OCI-M1 (cell line): ENCODE measurements at places on chromosomes 1 and 21.

GRCh38 chr21:46618738-46619379, 14.0 kb upstream of the S100B start:
- DNase-seq = no peak

- no peak for DNase-seq
Measured at GRCh38 chr1:162285149-162285561, 91.5 kb downstream of the SPATA46 start.

DNA sequence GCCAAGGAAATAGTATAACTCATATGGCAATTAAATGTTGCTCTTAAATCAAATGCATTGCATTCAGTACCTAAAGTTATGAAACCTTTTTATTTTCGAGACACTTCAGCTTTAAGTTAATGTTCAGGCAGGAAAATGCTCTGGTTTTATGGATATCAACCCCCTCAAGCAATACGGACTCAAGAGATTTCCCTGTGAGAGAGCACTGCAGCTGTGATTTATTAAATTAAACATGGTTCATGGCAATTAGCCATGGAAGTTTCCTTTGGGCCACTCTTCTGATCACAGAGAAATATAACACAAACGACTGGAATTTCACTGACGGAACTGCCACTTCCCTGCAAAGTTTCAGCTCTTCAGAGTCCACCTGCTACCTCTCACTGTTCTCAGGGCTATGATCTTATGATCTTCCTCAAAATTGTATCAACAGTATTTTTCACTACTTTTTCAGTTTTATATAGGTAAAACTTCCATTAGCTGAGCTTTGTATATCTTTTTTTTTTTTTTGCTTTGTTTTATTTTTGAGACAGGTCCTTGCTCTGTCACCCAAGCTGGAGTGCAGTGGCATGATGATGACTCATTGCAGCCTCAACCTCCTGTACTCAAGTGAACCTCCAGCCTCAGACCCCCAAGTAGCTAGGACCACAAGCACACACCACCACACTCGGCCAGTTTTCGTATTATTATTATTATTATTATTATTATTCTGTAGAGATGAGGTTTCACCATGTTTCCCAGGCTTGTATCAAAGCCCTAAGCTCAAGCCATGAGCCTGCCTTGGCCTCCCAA, 923.1 kb upstream of the TMPRSS15 start:
- DNase-seq = no peak

DNA sequence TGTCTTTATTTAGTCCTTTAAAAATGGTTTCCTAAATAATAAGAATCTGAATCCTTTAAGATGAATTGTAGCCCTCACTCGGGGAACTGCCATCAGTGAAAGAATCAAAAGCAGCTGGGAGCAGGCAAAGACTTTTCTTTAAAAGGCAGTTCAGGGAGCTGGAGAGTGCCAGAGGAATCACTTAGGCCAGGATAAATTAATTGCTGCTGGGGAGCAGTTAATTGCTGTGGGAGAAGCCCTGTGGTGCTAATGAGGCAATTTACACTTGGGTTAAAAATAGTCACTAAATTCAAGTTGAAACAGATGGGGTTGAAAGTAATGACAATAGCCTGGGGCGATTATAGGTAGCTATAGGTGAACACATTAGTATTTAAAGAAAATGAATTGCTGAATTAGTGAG, 38.7 kb upstream of the COL24A1 start:
- no peak for DNase-seq

- peak; percentile 83 for DNase-seq
Measured at GRCh38 chr1:175146529-175147213, 45.9 kb downstream of the KIAA0040 start.

- DNase-seq = no peak
Measured at GRCh38 chr1:89305493-89305892, 32.8 kb upstream of the GBP5 start.

- DNase-seq = no peak
Measured at GRCh38 chr1:210822932-210823331, 311.0 kb downstream of the KCNH1 start.

DNA sequence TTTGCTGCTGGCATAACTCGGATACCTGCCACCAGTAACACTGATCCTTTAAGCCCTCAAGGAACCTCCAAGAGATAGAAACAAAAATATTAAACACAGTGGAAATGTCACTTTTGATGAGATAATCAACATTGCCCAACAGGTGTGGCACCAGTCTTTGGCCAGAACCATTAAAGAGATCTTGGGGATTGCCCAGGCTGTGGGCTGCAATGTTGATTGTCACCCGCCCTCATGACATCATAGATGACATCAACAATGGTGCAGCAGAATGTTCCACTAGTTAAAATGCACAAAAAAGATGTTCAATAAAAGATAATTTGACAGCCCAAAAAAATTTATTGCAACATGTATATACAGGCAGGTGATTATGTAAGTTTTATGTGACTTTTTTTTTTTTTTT, 20.2 kb upstream of the ZMYM1 start:
- no peak for DNase-seq

DNA sequence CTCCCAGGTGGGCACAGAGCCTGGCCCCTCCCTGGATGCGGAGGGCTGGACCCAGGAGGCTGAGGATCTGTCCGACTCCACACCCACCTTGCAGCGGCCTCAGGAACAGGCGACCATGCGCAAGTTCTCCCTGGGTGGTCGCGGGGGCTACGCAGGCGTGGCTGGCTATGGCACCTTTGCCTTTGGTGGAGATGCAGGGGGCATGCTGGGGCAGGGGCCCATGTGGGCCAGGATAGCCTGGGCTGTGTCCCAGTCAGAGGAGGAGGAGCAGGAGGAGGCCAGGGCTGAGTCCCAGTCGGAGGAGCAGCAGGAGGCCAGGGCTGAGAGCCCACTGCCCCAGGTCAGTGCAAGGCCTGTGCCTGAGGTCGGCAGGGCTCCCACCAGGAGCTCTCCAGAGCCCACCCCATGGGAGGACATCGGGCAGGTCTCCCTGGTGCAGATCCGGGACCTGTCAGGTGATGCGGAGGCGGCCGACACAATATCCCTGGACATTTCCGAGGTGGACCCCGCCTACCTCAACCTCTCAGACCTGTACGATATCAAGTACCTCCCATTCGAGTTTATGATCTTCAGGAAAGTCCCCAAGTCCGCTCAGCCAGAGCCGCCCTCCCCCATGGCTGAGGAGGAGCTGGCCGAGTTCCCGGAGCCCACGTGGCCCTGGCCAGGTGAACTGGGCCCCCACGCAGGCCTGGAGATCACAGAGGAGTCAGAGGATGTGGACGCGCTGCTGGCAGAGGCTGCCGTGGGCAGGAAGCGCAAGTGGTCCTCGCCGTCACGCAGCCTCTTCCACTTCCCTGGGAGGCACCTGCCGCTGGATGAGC, 34.2 kb downstream of the TRIM11 start:
- no peak for DNase-seq

DNA sequence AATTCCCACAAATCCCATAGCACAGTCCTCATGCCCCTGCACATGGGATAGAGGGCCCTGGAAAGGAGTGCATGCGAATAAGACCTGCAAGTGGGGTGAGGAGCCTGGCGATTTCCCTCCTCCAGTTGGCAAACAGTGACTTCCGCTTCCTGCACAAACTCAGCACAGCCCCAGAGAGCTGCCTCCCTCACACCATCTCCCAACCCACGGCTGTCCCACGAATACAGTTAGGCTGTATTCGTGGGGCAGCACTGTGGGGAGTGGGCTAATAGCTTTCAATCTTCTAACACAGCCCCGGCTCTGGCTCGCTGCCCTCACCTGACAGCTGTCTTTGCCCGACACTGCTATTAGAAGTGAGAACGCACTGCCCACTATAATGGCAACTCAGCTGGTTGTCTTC, 28.2 kb upstream of the CNTN2 start:
- DNase-seq = no peak

DNA sequence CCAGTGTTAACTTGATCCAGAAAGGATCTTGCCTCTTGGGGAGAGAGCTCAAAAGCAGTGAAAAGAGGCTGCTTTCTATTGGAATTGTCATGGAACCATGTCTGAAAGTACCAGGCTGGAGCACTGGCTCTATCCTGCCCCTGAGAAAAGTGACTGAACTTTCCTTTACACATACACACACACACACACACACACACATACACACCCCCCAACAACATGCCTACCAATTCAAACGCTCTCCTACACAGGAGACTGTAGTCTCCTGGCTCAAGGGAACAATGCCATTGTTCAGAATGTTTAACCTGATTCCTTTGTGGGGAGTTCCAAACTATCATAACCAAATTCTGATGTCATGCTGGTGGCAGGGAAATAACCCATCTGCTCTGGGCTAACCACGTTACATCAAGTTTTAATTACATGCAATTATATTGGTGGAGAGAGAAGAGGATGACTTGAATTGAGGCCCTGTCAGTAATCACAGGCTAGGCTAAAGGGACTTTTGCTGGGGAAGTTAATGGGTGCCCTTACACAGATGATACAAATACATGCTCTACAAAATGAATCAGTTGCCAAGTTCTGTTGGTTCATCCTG, 52.3 kb upstream of the DUSP10 start:
- no peak for DNase-seq

DNA sequence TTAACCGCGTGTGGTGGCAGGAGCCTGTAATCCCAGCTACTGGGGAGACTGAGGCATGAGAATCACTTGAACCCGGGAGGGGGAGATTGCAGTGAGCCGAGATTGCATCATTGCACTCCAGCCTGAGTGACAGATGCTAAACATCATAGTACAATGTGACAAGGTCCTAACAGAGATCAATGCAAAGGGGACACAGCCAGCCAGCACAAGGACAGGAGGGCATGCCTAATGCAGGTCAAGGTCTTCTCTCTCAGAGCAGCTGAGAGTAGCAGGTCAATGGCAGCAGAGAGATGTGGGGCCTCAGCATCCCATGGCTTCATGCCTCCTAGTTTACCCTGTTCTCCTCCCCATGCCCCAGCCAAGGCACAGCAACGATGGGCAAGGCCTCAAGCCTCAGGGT, 3.0 kb upstream of the SMIM11 start:
- DNase-seq = no peak

DNA sequence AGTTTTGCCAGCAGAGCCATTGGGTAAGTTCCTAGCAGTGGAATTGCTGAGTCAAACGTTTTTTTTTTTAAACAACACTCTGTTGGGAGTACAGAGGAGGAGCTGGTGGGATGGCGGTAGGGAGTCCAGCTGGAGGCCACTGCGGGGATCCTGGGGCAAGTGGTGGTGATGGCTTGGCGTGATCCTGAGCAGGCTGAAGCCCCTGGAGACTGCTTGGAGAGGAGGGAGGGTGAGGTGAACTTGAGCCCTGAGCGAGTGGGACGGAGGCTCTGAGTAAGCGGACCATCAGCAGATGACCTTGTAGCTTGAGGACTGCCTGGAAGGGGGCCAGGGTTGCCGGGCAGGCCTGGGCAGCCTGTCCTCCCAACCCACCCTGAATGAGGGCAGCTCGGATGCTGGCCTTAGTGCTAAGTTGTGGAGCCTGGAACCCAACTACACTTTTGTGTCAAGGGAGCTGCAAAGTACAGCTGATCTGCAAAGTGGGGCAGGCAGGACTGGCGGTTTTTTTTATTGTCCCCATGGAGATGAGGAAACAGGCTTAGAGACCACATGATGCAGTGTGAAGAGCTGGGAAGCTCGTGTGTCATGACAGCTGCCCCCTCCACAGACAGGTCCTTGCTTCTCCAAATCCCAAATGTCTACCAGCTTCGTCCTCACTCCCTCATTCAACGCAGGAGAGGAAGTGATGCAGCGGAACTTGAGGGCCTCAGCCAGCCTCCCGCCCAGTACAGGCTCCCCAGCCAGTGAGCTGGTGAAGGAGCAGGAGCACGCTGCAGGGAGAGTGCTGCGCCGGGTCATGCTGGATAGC, 20.2 kb downstream of the MRPL37 start:
- DNase-seq = no peak

GRCh38 chr21:42553435-42553834, 39.8 kb downstream of the SLC37A1 start:
- no peak for DNase-seq

DNA sequence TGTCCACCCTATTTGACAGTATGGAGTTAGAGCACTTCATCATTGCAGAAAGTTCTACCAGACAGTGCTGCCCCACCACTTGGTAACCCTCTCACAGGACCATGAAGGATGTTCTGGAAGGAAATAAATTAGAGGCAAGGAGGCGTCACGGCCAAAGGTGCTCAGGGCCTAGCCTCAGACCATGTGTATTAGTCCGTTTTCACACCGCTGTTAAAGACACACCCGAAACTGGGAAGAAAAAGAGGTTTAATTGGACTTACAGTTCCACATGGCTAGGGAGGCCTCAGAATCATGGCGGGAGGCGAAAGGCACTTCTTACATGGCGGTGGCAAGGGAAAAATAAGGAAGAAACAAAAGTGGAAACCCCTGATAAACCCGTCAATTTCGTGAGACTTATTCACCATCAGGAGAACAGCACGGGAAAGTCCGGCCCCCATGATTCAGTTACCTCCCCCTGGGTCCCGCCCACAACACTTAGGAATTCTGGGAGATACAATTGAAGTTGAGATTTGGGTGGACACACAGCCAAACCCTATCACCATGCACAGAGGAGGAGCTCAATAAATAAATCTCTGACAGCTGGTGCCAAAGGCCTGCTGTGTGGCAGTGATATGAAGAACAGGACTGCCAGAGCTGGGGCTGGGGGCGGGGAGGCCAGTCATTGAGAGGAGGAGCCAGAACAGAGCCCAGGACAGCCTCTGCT, 75.8 kb downstream of the FHAD1 start:
- peak; percentile 79 for DNase-seq

GRCh38 chr1:95941121-95941798, 707.2 kb downstream of the RWDD3 start:
- no peak for DNase-seq

DNA sequence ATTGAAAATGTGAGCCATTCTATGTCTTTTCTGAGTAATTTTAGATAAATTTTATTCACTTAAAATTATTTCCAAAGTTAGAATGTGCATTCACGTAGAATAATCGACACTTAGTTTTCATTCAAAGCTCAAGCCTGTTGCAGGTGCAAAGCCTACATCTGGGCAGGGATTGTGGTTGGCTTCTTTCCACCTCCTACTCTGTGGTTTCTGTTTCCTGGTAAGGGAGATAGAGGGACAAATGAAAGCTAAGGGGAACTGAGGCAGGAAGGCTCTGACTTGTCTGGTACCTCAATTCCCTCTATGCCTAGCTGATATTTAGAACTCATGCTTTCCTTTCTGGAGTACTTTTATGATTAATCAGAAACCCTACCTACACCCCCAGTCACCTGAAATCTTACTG, 251.2 kb upstream of the DPYD start:
- no peak for DNase-seq

- peak; percentile 67 for DNase-seq
Measured at GRCh38 chr1:54774820-54775498, 10.6 kb upstream of the PARS2 start.

GRCh38 chr1:8371372-8371991, 53.6 kb downstream of the SLC45A1 start:
- no peak for DNase-seq

- DNase-seq = no peak
Measured at GRCh38 chr1:217079584-217079983, 356.4 kb upstream of the ESRRG start.
